Amniotic epithelial cell (primary cell): ENCODE measurements at places on chromosomes 2 and 18.

- no peak for DNase-seq
These were observed 131.5 kb downstream of the SMAD7 start for GRCh38 chr18:48819276-48819675.

- no peak for DNase-seq
These were observed 80.6 kb downstream of the NRP2 start for GRCh38 chr2:205762881-205763280.

GRCh38 chr2:127015106-127015910, 91.6 kb downstream of the BIN1 start:
- peak; percentile 34 for DNase-seq

- DNase-seq = peak; percentile 96
These were observed 557.9 kb downstream of the CCDC85A start for GRCh38 chr2:56741601-56742102.

DNA sequence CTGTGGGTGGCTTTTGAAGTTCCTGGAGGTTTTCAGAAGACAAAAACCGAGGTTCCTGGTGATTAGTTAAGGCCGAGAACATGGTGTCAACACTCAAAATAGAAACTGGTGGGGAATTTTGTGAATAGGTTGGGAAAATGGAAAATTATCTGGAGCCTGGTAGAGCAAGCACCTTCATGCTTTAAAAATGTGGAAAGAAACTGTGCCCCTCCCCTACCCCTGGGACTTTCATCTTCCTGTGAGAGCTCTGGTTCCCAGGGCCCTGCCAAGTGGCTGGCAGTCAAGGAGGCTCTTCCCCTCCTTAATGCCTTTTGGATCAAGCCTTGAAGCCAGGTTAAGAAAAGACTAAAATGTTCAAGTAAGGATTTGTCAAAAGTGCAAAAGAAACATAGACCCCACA, 1.9 kb upstream of the CRACDL start:
- DNase-seq = no peak

DNA sequence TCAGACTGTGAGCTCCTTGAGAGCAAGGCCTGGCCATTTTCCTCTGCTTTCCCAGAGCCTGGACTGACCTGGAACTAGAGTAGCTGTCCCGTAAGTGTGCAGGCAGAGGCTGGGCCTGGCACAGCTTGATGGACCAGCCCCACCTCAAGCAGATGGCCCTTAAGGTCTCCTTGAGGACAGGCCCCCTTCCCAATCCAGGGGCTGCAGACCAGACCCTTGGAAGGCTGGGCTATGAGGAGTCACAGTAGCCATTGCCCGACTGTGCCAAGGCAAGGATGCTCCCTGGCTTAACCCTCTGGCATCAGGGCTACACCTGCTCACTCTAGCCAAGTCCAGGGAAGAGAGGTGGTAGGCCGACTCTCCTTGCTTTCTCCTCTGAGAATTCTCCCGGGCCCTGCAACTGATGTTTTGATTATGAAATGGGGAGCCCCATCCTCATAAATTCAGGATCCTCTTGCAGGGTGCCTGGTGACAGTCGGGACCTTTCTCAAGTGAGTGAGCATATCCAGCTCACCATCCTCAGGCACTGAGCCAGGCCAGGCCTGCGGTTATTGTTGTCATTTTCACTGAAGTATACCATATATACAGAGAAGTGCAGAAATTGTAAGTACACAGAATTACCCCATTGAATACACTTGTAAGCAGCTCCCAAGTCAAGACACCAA, 51.7 kb downstream of the DPYSL5 start:
- no peak for DNase-seq

- DNase-seq = peak; percentile 51
These were observed 122.1 kb downstream of the EML6 start for GRCh38 chr2:54845514-54845913.

- peak; percentile 94 for DNase-seq
These were observed 84.9 kb upstream of the ZFP36L2 start for GRCh38 chr2:43311276-43311675.

GRCh38 chr2:234279637-234280036, 217.2 kb downstream of the ARL4C start:
- DNase-seq = no peak
